ENCODE measurements at places on chromosomes 5 and 9.
A peak's percentile ranks its signal among the peaks of the same experiment; 100 is the strongest.

- peak; percentile 93 for DNase-seq
These were observed at the start of gene HRCT1 for GRCh38 chr9:35905912-35906679. Gene HRCT1, plus strand, starts transcription at chr9:35906202. Its CDS starts 86 bp downstream, at chr9:35906288.

GRCh38 chr5:27038476-27038875 lies at the start of gene CDH9:
Gene CDH9, minus strand, starts transcription at chr5:27038586. Its CDS starts 50,253 bp downstream, at chr5:26988333.
- DNase-seq = no peak

DNA sequence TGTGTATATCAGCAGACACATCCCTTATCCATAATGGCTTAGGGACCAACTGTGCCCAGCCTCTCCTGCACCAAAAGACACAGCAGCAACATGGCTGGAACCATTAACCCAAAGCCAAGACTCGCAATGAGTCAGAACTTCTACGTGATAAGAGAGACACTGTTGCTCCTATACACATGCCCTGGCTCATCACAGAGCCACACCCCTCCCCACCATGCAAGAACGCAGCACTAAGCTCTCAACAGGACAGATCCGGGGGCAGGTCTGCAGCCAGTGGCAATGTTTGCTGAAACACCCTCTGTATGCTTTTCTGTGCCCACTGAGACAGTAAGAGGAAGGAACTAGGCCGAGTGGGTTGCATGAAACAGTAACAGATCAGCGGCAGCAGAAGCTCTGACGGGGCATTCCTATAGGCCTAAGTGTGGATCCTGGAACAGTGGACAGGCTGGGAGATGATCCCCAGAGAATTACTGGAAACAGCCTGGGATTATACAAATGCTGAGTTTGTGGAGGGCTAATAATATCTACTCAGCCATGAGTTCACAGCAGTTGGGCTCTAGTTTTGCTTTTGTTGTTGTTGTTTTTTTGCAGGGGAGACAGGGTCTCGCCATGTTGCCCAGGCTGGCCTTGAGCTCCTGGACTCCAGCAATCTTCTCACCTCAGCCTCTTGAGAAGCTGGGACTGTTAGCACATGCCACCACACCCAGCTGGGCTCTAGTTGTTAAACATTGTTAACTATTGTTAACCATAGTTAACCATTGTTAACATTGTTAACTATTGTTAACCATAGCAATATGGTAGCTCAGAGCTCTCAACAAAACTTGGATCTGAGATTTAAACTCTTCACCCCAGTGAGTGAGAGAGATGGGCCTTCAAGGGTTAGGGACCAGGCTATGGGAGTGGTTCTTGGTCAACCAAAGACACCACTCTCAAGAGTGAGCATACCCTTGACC lies 41.0 kb downstream of the B4GALT1 start:
- DNase-seq = no peak

DNA sequence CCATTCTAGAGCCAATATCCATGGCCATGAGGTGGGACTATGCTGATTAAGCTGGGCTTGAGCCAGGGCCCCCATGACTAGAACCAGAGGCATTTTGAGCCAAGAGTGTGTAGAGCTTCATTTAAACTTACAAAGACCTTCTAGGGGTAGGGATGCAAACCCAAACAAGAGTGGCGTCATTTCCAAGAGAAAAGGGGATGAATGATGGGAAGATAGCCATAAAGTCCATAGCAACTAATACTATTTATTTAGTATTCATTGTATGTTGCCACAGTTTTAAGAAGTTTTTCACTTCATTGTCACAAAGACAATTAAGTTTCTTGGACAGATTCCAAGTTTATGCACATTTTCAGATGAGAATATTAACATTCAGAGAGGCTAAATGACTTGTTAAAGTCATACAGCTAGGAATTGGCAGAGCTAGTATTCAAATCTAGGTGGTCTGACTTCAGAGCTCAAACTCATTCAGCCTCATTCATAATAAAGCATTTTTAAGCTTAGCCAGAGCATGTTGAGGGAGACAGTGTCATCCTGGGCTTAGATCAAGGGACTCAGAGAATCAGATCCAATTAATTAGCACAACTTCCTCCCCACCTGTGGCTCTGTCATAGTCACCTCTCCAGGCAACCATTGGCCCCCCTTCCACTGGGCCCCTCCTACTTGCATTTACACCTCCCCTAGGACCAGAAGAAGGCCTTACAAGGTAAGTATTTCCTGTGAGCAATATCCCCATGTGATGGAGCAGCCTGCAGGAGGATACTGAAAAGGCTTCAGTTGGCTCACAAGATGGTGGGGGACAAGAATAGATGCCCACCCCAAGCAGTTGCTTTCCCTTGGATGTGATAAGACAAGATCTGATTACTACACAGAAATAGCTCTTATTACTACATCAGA lies 95.0 kb upstream of the PCSK1 start:
- DNase-seq = no peak

DNA sequence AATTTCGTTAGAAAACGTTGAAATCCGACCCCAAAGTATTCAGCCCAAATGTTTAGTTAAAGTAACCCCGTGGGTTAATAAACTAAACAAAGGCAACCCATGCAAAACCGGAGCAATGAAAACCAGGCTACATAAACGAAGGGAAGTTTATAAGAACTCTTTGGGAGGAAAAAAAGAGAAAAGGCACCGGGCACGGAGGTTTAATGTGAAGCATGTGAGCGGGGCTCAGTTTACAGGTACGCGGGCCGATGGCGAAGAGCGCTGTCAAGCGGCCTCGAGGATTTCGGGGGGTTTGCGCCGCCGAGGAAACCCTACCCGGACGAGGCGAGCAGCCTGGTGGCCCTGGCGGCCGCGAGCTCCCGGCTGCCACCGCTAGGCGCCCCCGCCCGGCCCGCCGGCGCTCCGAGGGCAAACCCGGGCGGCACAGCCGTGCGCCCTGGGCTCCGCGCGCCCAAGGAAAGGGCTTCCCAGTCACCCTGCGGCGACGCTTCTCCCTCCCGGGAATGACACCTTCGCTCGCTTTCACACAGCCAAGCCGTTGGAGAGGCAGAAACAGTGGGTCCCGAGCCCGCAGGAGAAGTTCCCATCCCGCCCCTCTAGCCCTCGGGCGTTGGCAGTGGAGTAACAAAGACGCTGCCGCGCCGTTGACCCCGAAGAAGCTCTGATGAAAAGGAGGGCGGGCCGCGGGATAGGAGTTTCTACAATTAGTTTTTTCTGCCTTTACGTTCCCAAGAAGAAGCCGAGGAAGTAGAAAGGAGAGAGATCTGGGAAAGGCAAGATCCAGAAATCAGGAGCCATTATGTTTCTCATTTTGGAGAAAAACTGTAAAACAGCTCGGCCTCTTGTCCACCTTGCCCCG lies 126.0 kb downstream of the TMEM174 start:
- no peak for DNase-seq

DNA sequence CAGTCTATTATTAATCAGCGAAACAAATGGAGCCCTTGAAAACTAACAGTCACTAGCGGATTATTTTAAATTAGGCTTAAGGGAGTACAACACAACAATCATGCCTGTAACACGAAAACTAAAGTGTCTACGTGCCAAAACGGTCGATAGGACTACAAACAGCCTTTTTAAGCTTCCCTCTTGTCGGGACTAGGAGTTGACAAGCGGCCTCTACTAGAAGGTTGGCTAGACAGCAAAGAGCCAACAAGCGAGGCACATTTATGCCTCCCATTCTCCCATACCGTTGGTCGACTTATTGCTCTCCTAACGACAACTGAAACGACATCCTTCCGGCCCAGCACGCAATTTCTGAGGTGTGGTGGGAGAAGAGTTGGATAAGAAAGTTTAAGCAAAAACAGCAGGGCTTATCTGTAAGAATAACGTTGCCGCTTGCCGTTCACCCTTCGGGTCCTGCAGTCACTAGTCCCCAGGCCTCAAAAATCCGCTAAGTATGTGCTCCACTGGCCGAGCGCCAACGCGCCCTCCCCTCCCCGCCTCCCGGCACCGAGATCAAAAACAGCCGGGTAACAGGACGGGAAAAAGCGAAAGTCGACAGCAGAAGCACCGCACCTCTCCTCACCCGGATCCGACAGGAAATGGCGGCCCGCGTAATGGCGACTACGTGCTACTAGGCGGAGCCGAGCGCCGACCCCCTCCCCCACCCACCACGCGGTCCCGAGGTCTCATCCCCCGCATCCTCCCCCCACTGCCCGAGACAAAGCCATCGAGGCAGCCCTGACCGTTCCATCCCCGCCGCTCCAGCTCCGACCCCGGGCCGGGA lies 813 bp downstream of the HNRNPK start:
- DNase-seq = peak; percentile 87

GRCh38 chr5:15864536-15865215 lies 314.9 kb downstream of the MARCHF11 start:
- no peak for DNase-seq

GRCh38 chr9:134180786-134181647 lies 16.7 kb upstream of the RNU6ATAC start:
- no peak for DNase-seq

- DNase-seq = no peak
These were observed 459.7 kb downstream of the EBF1 start for GRCh38 chr5:158639881-158640592.

DNA sequence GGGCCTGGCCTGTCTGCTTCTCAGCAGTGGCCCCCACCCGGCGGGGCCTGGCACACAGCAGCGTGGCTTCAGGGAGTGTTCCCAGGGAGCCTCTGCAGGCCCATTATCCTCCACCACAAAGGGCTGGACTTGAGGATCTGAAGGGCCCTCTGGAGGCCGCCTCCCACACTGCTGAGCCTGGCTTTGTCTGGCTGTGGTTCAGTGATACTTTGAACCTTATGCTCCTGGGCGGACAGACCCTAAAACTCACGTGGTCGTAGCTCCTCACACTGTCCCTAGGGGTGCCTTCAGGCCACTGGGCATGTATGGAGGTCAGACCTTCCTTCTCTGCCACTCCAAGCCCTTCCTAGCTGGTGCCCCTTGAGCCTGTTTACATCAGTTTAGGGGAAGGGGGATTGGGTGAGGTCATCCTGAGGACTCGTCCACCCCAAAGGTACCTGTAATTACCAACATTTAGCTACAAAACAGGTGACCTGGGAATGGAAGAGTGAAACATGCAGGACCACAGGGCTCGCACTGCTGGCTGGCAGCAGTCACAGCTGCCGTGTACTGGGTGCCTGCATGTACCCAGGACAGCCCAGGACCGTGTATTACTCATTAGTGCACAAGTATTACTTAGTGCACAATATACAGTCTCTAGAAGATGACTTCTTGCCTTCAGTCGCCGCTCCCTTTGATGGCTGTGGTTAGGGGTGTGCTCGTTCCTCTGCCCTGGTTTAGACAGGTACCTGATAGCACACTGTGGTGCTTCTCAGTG lies 8.5 kb downstream of the GRHPR start:
- no peak for DNase-seq

DNA sequence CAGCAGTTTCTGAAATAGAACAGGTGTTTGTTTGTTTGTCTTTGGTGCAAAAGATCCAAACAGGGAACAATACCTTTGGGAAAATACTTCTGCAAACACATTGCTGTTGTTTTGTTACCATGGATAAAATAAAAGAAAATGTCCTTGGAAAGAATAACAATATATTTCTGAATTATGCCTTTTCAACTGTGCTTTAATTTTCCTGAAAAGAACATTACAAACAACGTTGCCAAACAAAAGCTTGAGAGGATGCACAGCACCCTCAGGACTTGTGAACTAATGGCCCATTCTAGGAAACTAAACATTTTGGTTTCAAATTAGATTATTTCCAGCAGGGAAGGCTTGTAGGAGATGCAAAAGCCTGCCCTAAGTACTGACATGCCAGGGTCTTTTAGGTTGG lies 967.2 kb downstream of the TLE4 start:
- no peak for DNase-seq

GRCh38 chr5:146699664-146700418 lies 178.7 kb downstream of the PPP2R2B start:
- no peak for DNase-seq

DNA sequence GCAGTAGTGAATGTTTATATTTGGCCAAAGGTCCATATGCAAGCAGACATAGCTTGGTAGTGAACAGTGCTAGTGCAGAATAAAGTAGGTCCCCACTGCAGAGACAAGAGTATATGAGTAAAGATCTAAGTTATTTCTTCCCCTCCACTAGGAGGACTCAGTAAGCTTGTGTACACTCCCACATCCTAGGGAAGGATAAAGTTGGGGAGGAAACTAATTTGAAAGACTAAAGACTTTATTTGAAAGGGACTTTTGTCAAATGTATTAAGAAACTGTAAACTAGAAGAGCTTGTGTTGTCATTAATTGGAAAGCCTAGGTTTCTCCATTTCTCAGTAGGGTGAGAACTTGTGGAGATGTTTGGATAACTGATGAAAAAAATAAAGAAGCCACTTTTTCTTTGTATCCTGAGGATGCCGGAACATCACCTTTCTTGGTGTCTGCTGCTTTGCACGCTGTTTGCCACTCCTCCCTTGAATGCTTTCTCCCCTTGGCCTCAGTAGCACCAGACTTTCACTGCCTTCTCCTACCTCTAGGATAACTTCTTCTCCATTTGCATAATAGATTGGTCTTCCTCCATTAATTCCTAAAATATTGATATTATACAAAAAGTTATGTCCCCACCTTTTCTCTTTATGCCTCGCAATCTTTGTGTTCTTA lies 329.0 kb downstream of the PARP8 start:
- no peak for DNase-seq

DNA sequence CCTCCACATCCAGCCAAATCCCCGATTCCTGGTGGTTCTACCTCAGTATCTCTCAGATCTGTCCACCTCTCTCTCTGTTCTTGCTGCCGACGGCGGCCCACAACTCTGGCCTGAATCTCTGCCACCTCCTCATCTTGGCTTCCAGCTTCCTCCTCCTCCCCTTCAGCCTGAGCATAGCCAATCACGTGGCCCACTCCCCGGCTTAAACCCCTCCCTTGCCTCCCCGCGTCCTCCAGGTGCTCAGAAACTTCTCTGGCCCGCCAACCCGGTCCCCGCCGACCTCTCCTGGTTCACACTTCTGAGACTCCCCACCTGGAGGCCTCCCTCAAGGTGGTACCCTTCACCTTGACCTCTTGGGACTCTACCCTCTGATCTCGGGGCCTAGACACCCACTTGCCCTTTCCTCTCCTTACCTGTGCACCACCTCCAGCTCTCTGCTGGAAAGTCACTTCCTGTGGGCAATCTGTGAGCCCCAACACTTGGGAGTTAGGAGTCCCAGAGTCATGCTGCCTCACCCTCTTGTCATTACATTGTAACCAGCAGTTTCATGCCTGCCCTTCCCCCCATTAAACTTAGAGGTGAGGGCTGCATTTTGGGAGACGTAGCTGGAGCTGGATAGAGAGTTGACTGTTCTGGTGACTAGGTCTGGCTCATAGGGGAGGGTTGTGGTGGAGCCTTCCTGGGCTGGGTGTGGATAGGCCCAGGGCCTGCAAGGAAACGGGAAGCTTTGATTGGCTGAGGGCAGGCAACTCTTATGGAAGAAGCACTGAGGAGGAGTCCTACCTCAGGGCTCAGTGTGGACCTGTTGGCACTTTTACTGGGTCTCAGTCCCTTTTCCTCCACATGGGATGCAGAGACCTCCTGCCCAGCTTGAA lies 4.5 kb upstream of the SET start:
- peak; percentile 74 for DNase-seq

GRCh38 chr5:172374783-172375182 lies 79.5 kb downstream of the SH3PXD2B start:
- DNase-seq = no peak

GRCh38 chr9:38226491-38226951 lies 157.5 kb upstream of the SHB start:
- no peak for DNase-seq
